ENCODE measurements at places on chromosomes 16 and 17.

- no peak for DNase-seq
Observed at GRCh38 chr16:66130296-66130905, 236.1 kb upstream of the CDH5 start.

DNA sequence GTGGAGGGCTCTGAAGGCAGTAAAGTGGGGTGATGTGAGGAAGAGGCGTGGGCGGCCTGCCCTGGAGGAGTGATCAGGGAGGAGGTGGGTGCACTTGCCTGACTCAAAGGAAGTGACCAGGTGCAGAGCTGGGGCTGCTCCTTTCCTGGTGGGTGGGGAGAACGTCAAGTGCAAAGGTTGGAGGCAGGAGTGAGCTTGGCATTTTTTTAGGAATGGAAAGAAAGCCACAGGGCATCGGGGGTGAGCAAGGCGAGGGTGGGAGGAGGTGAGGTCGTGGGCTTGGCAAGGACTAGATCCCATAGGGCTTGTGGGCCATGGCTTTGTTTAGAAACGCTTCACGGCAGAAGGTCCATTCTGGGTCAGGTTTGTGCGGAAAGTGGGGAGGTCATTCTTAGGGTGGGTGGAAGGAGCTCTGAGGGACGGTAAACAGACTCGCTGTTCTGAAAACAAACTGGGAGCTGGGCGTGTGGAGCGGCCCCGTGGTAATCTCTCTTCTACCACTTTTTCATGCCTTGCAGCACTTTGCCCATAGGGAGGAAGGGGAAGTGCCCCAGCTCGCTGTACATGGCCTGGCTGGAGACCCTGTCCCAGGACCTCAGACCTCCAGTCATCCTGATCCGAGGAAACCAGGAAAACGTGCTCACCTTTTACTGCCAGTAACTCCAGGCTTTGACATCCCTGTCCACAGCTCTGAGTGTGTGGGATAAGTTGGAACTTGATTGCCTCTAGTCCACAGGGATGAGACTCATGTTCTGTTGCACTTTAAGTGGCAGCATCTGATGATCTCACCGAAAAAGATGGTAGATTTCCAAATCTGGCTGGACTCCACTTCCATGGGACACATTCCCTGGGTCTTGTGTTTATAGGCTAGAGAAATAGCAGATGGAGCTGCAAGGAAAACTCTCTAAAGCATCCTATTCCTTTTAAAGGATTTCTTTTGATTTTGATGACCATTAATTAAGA lies 18.9 kb upstream of the HERPUD1 start:
- no peak for DNase-seq

- no peak for DNase-seq
Observed at GRCh38 chr16:87115646-87116045, 201.5 kb downstream of the C16orf95 start.

- no peak for DNase-seq
Observed at GRCh38 chr16:27324851-27325301, 11.1 kb downstream of the IL4R start.

- DNase-seq, result no peak
Observed at GRCh38 chr16:81586417-81586816, 141.8 kb downstream of the CMIP start.

- DNase-seq, result no peak
Observed at GRCh38 chr17:79027274-79027924, 3.4 kb downstream of the C1QTNF1 start.

DNA sequence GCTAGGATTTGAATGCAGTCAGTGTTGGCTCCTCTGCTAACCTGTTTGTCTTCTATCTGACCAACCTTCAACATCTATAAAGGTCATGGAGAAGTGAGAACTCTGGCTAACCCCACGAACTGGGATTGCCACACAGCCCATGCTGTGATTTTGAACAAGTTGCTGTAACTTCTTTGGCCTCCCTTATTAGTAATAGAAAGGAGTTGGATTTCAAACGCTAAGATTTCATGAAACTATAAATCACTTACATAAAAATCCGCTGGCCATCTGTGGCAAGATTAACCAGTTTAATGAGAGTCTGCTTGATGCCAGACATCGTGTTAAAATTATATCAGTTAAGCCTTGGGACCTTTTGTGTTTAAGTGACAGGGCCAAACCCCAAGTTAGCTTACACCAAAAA lies 53.4 kb downstream of the HSD17B2 start:
- DNase-seq, result no peak

GRCh38 chr16:67406111-67406971 lies 9.9 kb downstream of the ZDHHC1 start:
- no peak for DNase-seq

DNA sequence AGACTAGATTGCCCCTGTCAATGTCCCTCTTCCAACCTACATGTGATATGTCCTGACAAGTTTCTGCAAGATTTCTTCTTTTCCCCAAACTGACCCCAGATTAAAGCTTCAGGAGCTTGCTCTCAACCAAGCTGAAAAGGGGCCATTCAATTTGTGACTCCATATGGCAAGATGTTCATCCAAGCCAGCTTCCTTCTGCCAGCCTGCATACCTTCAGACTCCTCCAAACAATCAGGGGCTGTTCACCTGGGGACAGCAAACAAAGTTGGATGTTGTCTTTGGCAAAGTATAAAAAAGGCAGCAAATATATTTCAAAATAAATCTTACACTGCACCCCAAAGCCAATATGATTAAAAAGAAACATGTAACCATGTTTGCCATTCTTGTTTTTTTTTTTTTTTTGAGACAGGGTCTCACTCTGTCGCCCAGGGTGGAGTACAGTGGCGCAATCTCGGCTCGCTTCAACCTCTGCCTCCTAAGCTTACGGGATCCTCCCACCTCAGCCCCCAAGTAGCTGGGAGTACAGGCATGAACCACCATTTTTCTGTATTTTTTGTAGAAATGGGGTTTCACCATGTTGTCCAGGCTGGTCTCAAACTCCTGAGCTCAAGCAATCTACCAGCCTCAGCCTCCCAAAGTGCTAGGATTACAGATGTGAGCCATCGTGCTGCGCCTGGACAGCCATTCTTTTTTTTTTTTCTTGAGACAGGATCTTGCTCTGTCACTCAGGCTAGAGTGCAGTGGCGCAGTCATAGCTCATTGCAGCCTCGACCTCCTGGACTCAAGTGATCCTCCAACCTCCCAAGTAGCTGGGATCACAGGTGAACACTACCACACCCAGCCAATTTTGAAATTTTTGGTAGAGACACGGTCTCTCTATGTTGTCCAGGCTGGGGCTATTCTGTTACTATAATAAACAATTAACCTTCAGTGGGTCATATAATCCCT lies 50.0 kb upstream of the AKAP1 start:
- DNase-seq, result no peak

DNA sequence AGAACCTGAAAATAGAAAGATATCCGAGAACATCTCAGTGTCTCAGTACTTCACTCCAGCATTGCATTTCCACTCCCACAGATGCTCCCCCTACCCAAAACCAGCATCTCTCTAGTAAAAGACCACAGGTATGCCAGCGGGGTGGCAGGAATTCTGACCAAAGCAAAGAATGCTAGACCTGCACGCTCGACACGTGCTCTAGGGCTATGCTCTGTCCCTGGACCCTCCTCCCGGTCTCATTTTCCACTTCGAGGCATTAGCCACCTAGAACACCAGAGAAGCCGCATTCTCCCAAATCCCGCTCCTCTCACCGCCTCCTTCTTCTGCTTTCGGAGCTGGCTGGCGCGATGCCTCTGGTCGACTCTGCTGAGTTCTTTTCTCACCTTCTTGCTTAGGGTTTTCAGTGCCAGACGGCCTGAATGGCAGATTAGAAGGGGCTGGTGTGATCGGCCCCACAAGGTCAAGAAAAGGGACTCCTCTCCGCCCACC lies 487 bp downstream of the TSR1 start:
- DNase-seq, result no peak

- no peak for DNase-seq
Observed at GRCh38 chr17:45440161-45440778, 7.6 kb upstream of the ARHGAP27 start.

- no peak for DNase-seq
Observed at GRCh38 chr17:66791347-66791746, 43.6 kb upstream of the CACNG5 start.

- DNase-seq, result no peak
Observed at GRCh38 chr17:12940699-12941098, 77.1 kb downstream of the ELAC2 start.

DNA sequence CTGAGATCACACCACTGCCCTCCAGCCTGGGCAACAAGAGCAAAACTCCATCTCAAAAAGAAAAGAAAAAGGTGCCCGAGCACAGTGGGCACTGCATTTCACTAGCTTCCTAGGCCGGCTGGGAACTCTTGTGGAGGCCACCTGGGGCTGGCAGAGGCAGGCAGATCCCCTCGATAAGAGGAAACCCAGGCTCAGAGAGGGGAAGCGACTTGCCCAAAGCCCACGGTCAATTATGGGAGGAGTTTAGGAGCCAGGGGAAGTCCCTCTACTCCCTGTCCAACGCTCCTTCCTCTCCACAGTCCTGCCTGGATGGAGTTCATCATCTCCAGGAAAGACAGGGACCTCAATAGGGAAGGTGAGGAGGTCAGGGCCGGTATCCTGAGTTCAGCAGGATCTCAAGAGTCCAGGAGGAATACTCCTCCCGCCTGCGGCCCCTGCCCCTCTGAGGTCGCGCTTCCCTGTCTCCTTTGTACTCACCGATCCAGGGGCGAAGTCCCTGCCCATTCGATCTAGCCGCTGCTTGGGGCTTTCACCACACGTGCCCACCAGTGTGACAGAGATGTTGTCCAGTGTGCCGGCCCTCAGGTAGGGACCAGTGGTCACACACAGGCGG lies 841 bp downstream of the ALOXE3 start:
- no peak for DNase-seq

GRCh38 chr17:83084621-83085056 lies 5.2 kb downstream of the METRNL start:
- no peak for DNase-seq

DNA sequence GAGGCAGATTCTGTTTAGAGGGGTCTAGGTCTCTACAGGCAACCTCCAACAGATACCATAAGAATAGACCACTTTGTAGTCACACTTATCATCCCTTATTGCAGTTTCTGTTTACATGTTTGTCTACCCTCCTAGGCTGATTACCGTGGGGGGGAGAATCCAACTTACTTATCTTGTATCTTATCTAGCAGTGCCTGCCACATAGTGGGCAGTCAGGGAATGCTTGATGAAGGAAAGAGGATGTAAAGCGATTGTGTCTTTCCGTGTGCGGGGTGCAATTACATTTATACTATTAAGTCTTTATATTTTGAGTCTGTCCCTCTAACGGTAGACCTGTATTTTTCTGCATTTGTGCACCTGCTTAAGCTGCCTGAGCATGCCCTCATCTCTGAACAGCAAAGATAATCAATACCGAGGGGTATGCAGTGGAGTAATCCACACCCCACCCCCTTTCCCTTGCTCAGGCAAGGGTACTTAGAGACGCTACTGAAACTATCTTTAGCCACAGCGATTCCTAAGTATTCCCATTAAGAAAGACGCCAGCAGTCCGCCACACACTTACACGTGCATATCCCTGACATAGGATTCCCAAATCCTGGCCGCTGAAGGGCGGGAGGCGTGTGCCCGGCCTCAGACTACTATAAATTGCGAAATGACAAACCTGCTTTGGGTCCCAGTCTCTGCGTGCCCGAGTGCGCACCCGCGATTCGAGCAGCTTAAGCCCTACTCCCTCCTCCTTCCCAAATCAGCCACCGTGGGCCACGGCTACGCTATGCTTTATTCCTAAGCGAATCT lies 635 bp upstream of the AATF start:
- no peak for DNase-seq

DNA sequence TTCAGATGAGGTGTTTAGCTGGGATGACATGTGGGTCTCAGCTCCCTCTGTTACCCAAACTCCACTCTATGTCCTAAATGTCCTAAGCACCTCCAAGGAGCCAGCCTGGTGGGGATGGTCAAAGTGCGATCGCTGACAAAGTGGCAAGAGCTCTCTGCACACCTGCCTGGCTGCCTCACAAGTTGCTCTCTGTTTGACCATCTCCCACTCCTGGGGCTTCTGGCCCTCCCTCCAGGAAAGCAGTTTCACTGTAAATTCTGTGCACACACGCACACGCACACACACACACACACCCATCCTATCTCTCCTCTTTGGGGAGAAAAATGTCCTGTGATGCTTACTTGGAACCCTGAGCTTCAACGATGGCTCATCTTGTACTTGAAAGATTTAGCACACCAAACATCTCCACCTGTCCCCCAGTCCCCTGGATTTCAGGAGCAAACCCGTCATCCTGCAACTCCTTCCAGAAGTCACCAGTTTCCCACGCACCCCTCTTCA lies 1.7 kb downstream of the PITPNA start:
- DNase-seq, result no peak

GRCh38 chr17:64984181-64984580 lies 64.9 kb upstream of the LRRC37A3 start:
- no peak for DNase-seq

GRCh38 chr17:37741341-37742115 lies 3.3 kb downstream of the HNF1B start:
- no peak for DNase-seq

DNA sequence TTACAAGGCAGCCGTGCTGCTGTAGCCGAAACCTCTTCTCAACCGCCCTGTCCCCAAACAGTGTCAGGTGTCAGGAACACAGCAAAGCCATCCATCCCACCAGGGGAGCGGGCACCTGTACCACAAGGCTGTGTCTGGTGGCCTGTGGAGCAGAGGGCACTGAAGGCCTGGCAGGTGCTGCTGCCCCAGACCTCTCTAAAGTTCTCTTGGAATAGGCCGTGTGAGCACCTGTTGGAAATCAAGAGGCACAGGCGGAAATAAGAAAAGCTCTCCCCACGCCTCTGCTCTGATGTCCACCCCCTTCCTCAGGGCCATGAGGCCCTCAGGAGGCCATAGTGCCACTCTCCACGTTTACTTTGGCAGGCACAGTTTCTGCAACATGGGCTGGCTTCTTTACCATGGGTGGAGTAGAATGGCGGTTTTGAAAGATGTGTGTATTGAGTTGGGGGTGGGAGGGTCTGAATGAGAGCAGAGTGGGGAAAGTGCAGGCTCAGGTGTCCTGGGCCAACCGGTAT lies 99.9 kb upstream of the ZNF750 start:
- no peak for DNase-seq

- DNase-seq, result no peak
Observed at GRCh38 chr17:61490540-61490975, 38.3 kb downstream of the TBX4 start.

GRCh38 chr16:70805380-70805779 lies 4.4 kb upstream of the VAC14 start:
- DNase-seq, result no peak

DNA sequence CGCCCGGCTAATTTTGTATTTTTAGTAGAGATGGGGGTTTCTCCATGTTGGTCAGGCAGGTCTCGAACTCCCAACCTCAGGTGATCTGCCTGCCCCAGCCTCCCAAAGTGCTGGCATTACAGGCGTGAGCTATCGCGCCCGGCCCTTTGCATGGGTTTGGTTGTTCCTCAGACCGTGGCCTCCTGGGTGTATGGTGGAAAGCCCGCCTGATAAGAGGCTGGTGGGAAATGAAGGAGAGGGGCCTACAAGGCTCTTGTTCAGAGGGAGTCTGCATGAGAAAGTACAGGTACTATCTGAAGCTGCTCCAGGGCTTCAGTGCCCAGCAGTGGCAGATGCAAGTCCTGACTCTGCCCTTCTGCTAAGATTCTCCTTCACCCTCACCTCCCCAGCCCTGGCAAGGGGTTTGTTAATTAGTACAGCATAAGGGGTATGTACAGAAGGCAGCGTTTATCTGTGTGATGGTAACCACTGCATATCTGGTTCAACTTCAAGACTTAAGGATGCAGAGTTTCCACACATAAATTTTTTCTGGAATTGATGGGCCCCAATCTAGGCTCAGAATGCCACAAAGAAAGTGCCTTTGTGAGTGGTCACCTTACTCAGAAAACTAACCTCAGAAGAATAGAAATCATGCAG lies 24.2 kb downstream of the GRB7 start:
- no peak for DNase-seq

Measured in esophagus squamous epithelium (tissue), 5 donors.